T-helper 17 cell (primary cell): ENCODE measurements at places on chromosomes 13 and 19. TPM values are rescaled to one million over a fixed set of nuclear protein-coding genes. Genes with fewer than 3 reads are reported as not detected.
A peak's percentile ranks its signal among the peaks of the same experiment; 100 is the strongest.

- no peak for DNase-seq
- peaks cover 31% of the 10 kb centered on the region for H3K27me3 ChIP-seq
- H3K4me3 ChIP-seq = no peak overlapping the region
- no peaks in the 10 kb centered on the region for H3K4me1 ChIP-seq
- no peaks in the 10 kb centered on the region for H3K36me3 ChIP-seq
Observed at GRCh38 chr13:106401081-106401480, 134.4 kb downstream of the EFNB2 start.

- no peak for DNase-seq
Observed at GRCh38 chr19:28023064-28023463, 1189.9 kb downstream of the UQCRFS1 start.

- peak; percentile 63 for DNase-seq
- H3K27ac ChIP-seq = no peak overlapping the region
- H3K4me3 ChIP-seq = peak overlapping the region; percentile 39
- no peaks in the 10 kb centered on the region for H3K27me3 ChIP-seq
Observed at GRCh38 chr19:17496337-17496997, 15.0 kb upstream of the PGLS start.

DNA sequence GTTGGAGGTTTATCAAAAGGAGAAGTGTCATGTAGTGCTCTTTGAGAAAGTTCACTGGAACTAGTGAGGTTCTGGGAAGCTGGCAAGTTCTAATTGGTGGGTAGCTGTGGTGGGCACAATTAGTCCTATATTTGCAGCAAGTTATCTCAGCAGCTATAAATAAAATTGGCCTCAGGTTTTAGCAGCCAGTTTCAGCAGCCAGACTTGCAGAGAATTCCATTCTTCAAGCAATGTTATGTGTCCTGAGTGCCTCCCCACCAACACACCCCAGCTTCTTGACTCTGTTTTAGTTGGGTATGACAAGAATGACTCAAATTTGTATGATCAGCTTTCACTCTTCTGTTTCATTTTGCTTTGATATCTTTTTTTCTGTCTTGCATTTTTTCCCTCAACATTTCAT lies 4.7 kb downstream of the IFT88 start:
- peaks cover 3% of the 10 kb centered on the region for H3K36me3 ChIP-seq
- no peaks in the 10 kb centered on the region for H3K27me3 ChIP-seq
- no peak overlapping the region for H3K27ac ChIP-seq

DNA sequence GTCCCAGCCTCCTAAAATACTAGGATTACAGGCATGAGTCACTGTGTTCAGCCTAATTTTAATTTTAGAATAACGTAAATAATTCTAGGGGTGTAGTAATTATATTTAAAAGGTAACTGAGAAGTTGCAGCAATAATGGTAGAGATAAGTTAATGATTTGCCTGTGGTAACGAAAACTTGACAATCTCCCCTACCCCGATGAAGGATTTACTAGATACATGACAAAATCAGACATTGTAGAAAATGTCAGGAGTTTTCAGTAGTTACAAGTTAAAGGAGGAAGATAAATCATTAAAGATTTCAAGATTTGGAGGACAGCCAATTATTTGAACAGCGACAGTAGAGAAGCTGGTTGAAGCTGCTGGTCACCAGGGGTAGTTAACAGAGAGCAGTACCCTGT lies 652.2 kb upstream of the PCDH20 start:
- H3K4me3 ChIP-seq = no peak overlapping the region
- H3K4me1 ChIP-seq = no peaks in the 10 kb centered on the region
- no peaks in the 10 kb centered on the region for H3K36me3 ChIP-seq

- peaks cover 2% of the 10 kb centered on the region for H3K36me3 ChIP-seq
- H3K4me1 ChIP-seq = peaks cover 3% of the 10 kb centered on the region
- no peak overlapping the region for H3K27ac ChIP-seq
- H3K4me3 ChIP-seq = no peak overlapping the region
Observed at GRCh38 chr13:110645750-110646149, 30.4 kb downstream of the NAXD start.

DNA sequence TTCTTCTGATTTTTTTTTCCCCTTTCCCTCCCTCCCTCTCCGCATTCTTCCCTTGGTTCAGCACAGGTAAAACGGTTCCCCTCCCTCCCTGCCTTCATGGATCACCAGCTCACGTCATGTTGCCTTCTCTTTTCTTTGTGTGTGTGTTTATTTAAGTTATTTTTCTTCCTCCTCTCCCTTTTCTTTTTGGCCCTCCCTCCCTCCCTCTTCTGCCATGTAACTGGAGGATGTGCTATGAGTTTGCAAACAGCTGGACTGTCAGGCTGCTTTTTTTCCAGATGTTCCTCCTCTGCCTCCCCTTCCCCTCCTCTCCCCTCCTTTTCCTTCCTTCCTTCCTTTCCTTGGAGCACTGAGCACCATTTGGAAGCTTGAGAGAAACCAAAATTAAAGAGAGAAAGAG lies 2.0 kb downstream of the LENG9 start:
- peak overlapping the region; percentile 72 for H3K4me3 ChIP-seq
- no peak for DNase-seq
- H3K27me3 ChIP-seq = no peaks in the 10 kb centered on the region
- peaks cover 10% of the 10 kb centered on the region for H3K36me3 ChIP-seq
- H3K27ac ChIP-seq = peak overlapping the region; percentile 92

- H3K27ac ChIP-seq = no peak overlapping the region
- no peaks in the 10 kb centered on the region for H3K4me1 ChIP-seq
- no peaks in the 10 kb centered on the region for H3K27me3 ChIP-seq
- H3K4me3 ChIP-seq = no peak overlapping the region
- no peaks in the 10 kb centered on the region for H3K36me3 ChIP-seq
- DNase-seq = no peak
Observed at GRCh38 chr13:34201050-34201913, 383.3 kb downstream of the RFC3 start.

DNA sequence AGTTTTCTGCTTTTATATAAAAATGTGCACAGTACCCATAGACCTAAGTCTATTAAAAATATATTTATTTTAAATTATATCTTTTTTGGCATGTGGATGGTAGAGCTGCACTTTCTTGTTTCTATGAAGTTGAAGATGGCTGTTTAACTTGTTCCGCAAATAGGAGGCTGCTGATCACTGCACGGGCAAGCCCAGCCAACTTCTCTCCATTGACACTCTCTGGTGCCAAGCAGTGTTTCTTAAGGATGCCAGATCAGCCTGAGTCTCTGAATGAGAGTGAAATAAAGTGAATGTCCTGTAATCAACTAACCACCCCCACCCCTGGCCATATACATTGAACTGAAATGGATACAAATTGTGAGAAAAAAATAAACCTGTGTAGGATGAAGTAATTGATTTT lies 202.9 kb upstream of the KLHL1 start:
- no peak overlapping the region for H3K4me3 ChIP-seq
- H3K27me3 ChIP-seq = no peaks in the 10 kb centered on the region
- DNase-seq = no peak
- no peaks in the 10 kb centered on the region for H3K36me3 ChIP-seq

DNA sequence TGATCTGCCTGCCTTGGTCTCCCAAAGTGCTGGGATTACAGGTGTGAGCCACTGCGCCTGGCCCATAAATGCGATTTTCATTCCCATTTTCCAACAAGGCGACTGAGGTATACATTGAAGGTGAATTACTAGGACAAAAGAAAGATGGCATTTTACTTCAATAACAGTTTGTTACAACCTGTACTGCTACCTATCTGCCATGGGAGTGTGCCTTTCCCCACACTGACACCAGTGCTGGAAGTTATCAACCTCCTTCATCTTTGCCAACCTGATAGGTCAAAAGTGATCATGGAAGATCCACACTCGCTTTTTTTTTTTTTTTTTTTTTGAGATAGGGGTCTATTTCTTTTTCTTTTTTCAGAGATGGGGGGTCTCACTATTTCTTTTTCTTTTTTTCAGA lies 11.0 kb downstream of the CRX start:
- DNase-seq = no peak
- peaks cover 3% of the 10 kb centered on the region for H3K36me3 ChIP-seq
- H3K27ac ChIP-seq = no peak overlapping the region

GRCh38 chr13:108444448-108444847 lies 174.9 kb downstream of the TNFSF13B start:
- no peaks in the 10 kb centered on the region for H3K27me3 ChIP-seq
- H3K4me1 ChIP-seq = no peaks in the 10 kb centered on the region
- no peak overlapping the region for H3K4me3 ChIP-seq
- H3K36me3 ChIP-seq = no peaks in the 10 kb centered on the region
- DNase-seq = no peak

GRCh38 chr19:13260883-13261653 lies 110.9 kb downstream of the IER2 start:
- H3K4me3 ChIP-seq = no peak overlapping the region
- H3K36me3 ChIP-seq = peaks cover 4% of the 10 kb centered on the region
- H3K27me3 ChIP-seq = peaks cover 36% of the 10 kb centered on the region
- DNase-seq = no peak
- H3K4me1 ChIP-seq = peaks cover 9% of the 10 kb centered on the region

Gene ZNF578
- 0.26 TPM for total RNA-seq

Gene B3GLCT
- total RNA-seq = 6.2 TPM

Gene BCAM
- total RNA-seq = not detected

Gene WDFY2
- total RNA-seq = 41.5 TPM
